NCI-H446 (cell line): ENCODE measurements at places on chromosomes 2 and 18.

DNA sequence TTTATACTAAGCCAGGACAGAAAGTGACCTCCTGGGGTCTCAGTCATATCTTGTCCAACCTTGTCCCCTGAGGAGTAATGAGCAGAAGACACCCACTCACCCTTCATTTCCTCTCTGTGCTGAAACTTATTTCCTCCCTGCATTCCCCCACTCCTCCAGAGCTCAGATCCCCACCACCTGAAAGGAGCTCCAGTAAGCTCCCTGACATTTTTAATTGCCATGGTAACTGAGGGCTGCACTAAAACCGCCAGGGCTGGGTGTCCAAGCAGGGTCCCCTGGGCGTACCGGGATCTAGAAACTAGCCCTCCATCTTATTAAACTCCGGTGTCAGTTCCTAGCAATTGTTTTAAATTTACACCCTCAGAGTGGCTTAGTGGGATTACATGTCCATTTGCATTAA, 393.3 kb upstream of the HNRNPA3 start:
- DNase-seq: no peak

DNA sequence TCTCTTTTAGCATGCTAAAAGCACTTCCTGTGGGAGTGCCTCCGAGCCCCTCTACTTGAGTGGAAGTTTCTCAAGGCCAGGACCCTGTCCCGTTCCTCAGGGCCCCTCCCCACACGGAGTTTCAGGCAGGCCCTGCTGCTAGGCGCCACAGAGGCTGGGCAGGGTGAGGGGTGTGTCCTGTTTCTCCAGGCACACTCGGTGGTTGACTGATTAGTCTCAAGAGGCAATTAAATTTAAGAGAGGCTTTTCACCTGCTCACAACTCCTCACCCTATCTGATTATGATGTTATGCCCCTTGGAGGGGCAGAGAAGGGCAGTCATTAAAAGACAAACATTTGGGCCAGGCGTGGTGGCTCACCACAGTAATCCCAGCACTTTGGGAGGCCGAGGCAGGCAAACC, 160.8 kb upstream of the HAAO start:
- DNase-seq: no peak

DNA sequence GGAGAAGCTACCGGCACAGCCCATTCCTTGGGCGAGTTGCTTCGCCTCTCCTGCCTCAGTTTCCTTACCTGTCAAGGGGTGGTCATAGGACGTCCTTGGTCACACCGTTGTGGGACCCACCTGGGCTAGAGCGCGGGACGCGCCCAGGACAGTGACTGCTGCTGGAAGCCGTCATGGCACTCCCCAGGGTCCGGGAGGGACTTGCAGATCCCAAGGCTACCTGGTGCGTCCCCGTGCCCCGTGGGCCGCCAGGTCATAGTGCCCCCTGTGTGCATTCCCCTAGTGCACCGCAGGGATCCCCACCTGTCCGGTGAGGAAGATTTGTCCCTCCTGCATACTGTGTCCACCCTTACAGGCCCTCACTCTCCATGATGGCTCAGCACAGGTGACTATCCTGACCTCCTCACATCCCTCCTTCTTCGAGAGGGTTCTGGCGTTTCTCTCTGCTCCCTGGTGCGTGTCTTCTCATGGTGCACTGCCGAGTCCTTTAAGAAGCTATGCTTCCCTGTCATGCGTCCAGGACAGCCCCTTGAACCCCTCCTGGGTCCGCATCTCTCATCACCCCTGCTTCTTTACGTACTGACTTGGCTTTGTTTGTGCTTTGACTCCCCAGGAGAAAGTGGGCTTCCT, 886 bp upstream of the STK25 start:
- no peak for DNase-seq

DNA sequence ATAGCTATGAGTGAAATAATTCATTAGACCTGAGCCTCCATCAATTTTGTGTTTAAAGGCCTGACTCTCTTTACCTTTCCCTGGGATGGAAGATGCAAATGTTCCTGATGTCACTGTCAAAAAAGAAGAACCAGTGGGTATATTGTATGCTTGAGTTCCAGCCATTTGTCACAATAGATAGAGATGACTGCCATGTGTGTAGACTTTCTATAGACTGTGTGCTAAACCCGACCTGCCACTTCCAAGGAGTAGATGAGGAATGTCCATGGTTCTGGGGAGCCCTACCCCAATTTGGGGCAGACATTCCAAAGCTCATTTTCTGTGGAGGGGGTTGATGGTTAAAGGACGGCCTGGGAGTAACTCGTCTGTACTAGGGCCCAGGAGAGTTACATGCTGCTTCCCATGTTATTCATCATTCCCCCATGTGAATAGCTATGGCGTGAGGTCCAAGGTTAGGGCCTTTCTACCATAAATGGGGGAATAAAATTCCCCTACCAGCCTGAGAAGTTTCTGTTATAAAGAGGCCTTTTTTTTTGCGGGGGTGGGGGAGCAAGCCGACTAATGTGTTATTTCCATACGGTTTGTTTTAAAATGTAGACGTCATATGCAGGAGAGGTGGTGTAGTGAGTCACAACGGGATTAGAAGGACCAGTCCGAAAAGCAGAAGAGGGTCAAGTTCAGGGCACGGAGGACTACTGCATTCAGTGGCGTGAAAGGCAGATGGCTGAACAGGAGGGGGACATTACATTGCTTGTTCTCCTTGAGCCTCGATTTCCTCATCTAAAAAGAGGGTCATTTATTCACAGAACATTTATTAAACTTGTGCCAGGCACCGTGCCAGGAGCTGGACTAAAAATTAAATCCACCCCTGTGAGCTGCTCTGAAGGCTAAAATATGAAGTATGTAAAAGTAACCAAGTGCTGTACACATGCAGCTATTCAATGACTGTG, 24.0 kb downstream of the IL1B start:
- no peak for DNase-seq

DNA sequence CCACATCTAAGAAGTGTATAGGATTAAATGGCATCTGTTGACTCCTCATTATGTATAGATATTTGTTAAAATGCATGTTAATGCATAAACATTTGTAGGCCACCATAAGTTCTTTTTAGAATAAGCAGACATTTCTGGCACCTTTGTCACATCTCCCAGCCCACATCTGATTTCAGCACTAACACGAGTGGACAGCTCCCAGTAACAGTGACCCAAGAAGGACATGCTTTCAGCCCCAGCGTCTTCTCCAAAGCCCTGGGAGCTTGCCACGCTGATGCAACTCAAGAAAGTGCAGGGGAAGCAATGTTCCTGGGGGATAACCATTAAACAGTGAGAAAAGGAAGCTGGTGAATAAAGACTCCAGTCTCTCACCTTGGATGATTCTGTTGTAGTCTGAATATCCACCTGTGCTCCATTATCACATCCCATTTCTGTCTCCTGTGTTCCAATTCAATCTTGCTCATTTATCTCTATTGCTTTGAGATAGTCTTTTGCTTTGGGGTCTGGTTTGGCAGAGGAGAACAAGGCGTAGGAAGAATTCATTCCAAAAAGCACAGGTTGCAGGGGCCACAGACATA, 182.6 kb upstream of the THSD7B start:
- no peak for DNase-seq

DNA sequence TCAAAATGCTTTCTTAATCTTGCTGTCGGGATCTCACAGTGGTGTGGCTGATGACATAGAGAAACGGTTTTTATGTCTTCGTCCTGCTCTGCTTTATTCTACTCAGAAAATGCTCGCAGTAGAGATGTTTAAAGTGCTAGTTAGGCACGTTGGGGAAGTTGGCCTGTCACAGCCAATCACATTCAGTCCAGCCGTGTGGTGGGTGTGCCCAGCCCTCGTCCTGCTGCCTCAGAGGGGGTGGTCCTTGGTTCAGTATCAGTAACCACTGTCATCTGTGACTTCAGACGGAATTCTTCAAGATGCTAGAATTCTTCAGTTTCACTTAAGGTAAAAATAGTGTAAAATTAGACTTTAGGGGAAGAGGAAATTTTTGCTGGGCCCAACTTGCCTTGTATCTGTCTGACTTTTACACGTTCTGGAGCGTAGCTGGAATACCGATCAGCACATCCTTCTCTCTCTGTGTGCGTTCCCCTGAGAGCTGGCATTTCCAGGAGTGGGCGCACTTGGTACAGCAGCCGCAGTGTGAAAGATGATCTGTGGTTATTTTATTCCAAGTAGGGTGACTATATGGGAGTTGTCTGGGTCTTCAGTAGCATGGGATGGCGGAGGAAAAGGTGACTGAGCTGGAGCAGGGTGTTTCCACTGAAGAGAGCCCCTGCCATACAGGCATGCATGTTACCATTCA, 18.5 kb downstream of the TRAF3IP1 start:
- no peak for DNase-seq

DNA sequence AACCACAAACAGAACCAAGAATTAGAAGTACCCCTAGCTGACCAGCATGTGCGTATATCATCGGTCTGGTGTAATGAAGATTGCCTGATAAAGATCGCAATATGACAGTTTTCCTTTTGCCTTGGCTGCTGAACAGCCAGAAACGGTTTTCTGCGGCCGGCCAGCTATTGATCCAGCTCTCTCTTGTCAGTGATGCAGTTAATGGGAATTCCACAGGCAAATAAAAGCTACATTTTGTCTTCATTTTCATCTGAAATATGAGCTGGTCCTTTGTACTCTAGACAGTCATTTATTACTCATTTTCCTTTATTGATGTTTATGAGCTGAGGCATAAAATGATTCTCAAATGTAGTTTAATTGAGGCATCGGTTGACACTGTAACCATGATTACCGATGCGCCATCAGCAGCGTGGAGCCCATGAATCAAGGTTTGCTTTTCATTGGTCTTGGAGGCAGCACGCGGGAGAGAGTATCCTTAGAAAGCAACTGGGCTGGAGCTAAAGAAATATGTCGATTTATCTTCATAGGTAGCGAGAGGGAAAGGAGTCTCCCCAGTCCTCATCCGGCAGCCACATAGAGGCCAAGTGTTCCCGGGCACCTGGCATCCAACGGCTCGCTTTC, 535.2 kb downstream of the GALR1 start:
- DNase-seq: no peak

- no peak for DNase-seq
Observed at GRCh38 chr2:240139666-240140393, 628 bp downstream of the OTOS start.

- DNase-seq: no peak
Observed at GRCh38 chr2:216195565-216196029, 86.4 kb downstream of the XRCC5 start.

GRCh38 chr2:32237996-32238395, 26.7 kb downstream of the NLRC4 start:
- DNase-seq: no peak

GRCh38 chr2:127143841-127144782, 37.2 kb upstream of the BIN1 start:
- no peak for DNase-seq

- DNase-seq: no peak
Observed at GRCh38 chr2:80299661-80300060, 4.9 kb downstream of the LRRTM1 start.

DNA sequence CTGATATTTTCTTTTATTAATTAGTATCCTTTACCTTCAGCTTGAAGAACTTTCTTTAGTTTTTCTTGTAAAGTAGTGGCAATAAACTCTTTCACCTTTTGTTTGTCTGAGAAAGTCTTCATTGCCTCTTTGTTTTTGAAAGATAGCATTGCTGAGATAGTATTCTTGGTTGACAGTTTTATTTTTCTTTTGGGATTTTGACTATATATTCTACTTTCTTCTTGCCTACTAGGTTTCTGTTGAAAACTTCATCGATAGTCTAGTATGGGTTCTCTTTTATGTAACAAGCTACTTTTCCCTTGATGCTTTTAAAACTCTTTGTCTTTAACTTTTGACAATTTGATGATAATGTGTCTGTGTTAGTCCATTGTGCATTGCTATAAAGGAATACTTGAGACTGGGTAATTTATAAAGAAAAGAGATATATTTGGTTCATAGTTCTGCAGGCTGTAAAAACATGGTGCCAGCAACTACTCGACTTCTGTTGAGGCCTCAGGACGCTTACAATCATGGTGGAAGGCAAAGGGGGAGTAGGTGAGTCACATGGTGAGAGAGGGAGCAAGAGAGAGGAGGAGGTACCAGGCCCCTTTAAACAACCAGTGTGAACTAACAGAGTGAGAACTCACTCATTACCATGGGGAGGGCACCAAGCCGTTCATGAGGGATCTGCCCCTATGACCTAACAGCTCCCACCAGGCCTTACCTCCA, 12.0 kb downstream of the CCDC150 start:
- no peak for DNase-seq

DNA sequence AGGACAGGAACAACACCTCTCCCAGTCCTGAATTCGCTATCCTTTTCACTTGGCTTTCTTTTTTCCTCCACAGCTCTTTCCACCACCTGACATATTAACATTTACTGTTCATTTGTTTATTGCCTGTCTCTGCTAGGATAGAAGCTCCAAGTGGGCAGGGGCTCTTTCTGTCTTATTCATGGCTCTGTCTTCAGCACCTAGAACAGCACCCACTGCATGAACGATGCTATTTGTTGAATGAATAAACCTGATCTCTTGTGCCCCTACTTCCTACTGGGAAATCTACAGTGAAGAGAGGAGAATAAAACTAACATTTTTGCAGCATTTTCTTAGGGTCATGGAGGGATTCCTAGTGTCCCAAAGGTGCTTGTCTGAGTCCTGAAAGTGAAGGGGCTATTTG, 24.4 kb upstream of the GAREM2 start:
- no peak for DNase-seq

DNA sequence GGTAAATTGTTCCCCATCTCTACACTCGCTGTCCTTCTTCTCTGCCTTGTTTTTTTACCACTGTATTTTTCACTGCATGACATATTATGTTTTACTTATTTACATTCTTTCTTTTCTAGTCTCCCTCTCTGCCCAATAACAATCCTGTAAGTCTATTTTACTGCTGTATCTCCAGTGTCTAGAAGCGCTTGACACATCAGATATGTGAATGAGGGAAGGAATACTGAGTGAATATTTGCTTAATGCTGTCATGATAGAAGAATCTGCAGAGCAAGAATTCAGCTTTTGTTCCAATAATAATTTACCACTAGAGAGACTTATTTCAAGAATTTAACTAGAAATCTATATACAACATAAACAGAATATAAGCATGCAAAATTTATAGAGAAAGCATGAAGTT, 99.5 kb downstream of the GALNT13 start:
- DNase-seq: no peak

DNA sequence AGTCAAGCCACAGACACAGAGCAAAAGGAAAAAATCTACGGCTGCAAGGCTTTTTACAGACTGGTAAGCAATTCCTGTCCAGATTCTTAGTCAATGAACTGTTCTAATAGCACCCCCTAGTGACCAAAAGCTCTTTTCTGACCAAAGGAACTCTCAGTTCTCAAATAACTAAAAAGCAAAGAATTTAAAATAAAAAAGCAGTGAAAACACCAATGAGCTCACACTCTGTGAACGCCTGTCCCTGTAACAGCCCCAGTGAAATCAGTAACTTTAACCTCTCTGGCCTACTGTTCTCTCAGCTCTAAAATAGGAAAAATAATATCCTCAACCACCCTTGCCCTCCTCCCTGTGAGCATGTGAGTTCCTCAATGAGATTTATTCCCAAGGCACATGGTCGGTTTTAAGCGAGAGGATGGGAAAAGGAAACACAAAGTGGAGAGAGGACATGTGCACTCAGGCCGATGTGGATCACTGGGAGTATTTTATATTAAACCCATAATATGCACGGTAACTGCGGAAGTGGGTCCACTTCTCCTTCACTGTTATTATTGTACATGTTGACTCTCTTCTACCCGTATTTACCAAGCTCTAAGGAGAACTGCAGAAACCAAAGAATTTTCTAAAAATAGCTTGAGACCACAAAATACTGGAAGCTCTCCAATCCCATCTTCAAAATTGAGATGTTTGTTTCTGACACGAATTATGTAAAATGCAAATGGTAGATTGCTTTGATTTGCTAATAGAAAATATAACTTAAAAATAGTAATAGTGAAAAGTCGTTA, 128.5 kb downstream of the STK39 start:
- peak; percentile 72 for DNase-seq

GRCh38 chr2:159545085-159545484, 71.3 kb downstream of the BAZ2B start:
- DNase-seq: no peak

GRCh38 chr2:29075894-29076705, 1.8 kb upstream of the PCARE start:
- DNase-seq: no peak
